NCI-H1092 treated with DMSO at 0.1 percent for 48 hours (cell line): ENCODE measurements at places on chromosomes 13 and 19.

DNA sequence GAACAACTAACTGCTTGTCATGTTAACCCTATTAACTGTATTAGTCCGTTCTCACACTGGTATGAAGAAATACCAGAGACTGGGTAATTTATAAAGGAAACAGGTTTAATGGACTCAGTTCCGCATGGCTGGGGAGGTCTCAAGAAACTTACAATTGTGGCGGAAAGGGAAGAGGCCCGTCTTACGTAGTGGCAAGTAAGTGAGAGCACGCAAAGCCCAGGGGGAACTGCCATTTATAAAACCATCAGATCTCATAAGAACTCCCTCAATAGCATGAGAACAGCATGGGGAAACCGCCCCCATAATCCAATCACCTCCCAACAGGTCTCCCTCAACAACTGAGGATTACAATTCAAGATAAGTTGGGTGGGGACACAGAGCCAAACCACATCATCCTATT is 34.7 kb downstream of the PHF11 start:
- DNase-seq = no peak

- no peak for DNase-seq
Measured at GRCh38 chr19:41302624-41303351, 7.2 kb upstream of the CCDC97 start.

GRCh38 chr13:97495678-97496077 is 61.7 kb downstream of the RAP2A start:
- no peak for DNase-seq

- no peak for DNase-seq
Measured at GRCh38 chr13:113093580-113094409, 11.8 kb upstream of the F7 start.

GRCh38 chr13:37288057-37288720 is 182.7 kb upstream of the CSNK1A1L start:
- no peak for DNase-seq

- DNase-seq = no peak
Measured at GRCh38 chr13:31545616-31546015, 193.7 kb upstream of the RXFP2 start.

DNA sequence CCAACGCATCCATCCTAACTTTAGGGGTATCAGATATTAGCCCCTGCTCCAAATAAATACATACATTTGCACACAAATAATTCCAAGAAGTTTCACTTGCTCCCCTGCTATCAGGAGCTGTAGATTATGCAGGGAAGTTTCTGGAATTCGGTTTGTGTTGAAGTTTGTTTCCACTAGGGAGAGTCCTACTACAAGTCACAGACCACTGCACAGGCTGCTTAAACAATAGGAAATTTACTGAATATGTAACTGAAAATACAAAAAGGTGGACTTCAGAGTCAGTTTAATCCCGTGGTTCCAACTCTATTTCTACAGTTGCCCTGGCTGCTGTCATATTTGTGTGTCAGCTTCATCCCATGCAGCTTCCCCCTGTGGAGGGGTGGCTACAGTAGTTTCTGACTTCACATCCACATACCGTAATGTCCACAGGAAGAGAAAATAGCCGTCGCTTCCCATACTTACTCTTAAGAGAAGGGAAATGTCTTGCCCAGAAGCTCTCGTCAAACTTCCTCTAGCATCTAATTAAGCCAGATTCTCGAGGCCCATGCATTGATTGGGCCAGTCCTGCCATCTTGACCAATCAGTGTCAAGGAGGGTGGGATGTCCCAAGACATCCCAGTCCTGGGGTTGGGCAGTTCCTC is 286.6 kb downstream of the COG6 start:
- DNase-seq = no peak

DNA sequence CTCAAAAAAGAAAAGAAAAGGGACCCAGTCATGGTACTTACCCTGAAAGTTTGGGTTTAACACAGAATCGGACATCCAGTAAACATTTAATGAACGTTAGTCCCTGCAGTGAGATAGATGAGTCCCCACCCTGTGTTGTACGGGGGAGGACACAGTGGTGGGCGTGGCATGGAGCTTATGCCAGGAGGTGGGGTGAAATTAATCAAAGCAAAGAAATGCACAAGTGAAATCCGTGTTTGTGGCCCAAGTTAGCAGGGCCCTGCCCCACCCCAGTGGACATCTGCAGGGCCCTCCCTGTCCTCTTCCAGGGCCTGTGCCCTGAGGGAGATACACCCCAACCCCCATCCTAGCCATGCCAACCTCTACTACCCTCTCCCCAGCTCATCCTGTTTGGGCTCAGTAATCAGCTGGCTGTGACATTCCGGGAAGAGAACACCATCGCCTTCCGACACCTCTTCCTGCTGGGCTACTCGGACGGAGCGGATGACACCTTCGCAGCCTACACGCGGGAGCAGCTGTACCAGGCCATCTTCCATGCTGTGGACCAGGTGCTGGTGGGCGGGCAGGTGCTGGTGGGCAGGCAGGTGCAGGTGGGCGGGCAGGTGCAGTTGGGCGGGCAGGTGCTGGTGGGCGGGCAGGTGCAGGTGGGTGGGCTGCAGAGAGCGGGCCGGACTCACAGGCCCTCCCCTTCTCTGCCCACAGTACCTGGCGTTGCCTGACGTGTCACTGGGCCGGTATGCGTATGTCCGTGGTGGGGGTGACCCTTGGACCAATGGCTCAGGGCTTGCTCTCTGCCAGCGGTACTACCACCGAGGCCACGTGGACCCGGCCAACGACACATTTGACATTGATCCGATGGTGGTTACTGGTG is 3.9 kb downstream of the MCOLN1 start:
- no peak for DNase-seq

DNA sequence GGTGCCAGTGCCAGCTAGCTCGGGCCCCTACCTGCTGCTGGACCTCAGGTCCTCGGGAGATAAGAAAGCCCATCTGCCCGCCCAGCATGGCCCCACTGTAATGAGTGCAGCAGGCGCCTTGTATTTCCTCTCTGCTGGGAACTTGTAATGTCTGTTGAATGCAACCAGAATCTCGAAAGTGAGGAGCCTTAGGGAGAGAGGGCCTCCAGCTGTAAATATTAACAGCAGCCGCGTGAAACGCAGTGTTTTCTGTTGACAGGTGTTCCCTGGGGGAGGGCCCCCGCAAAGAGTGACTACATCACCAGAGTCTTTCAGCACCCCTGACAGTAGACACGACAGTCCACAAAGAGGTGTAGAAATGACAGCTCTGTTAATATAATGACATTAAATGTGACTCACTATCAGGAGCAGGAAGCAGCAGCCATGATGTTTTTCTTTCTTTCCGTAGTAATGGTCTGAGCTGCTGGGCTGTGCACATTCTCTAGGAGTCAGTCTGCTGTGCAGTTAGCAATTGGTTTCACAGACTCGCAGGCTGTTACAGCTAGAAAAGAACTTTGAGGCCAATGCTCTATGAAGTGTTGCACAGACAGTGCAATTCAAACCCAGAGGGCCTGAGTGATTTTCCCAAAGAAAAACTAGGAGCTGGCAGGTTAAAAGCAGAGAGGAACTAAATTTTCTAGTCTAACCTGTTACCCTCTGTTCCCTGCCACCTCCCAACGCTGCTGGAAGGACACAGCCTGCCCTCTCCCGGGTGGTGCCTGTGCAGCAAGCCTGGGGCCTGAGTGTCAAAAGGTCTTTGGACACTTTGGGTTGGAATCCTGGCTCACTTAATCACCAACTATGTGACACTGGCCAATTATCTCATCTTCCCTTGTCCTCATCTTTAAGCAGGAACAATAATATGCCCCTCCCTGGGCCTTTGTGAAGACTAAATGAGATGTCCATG is 58.6 kb upstream of the WASF3 start:
- no peak for DNase-seq

- DNase-seq = no peak
Measured at GRCh38 chr13:76383676-76384461, 502.3 kb downstream of the KCTD12 start.

GRCh38 chr13:44785401-44785800 is 203.9 kb downstream of the NUFIP1 start:
- no peak for DNase-seq

- DNase-seq = no peak
Measured at GRCh38 chr19:34503531-34504272, 22.1 kb downstream of the WTIP start.

GRCh38 chr19:4717191-4717965 is 6.3 kb downstream of the DPP9 start:
- DNase-seq = no peak

DNA sequence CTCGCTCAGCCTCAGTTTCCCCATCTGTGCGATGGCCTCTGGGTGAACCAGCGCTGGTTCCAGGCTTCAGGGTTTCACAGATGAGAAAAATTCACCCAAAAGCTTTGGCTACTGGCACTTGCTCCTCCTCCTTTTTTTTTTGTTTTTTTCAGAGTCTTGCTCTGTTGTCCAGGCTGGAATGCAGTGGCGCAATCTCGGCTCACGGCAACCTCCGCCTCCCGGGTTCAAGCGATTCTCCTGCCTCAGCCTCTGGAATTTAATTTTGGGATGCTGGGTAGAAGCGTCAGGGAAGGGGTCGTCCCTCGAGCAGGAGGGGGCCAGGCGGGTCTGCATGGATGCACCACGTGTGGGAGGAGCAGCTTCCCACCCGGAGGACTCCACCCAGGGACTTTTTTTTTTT is 7.0 kb downstream of the PRSS57 start:
- DNase-seq = no peak

DNA sequence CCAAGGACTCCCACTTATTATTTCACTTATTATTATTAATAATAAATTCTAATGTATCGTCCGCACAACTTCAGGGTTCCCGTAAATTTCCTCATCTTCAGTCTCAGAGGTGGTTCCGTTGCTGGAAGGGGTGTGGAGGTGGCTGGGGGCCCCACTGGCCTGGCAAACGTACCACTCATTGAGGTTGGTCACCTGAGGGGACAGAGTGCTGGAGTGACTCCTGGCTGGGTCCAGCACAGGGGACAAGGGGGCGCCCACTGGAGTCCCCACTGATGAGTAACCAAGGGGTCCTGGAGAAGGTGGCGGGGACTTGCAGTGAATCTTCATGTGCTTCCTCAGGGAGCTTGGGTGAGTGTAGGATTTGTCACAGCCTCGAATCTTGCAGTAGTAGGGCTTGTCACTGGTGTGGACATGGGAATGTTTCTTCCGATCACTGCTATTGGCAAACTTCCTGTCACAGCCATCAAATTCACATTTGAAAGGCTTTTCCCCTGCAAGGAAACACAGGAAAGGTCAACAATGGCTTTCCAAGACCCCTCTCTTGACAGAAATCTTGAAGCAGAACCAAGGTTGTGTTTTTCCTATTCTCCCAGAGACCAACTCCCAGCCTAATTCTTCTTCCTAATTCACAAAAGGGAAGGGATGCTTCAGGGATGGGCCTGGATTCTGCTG is 6.1 kb downstream of the ZIC5 start:
- no peak for DNase-seq

DNA sequence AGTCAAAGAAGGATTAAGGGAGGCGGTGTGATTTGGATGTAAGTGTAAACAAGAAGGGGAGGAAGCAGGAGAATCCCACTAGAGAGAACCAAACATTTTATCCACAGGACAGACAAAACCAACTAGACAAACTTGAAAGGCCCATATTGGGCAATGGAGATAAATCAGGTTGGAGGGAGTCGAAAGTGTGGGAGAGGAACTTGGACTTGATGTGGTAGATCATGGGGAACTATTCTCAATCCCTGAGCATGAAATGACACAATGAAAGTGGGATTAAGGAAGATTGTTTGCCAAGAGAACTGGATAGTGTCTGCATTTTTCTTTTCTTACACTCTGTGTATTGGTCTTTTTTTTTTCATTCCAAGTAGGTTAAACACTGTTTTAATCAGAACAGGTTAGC is 17.9 kb downstream of the GPR183 start:
- no peak for DNase-seq

DNA sequence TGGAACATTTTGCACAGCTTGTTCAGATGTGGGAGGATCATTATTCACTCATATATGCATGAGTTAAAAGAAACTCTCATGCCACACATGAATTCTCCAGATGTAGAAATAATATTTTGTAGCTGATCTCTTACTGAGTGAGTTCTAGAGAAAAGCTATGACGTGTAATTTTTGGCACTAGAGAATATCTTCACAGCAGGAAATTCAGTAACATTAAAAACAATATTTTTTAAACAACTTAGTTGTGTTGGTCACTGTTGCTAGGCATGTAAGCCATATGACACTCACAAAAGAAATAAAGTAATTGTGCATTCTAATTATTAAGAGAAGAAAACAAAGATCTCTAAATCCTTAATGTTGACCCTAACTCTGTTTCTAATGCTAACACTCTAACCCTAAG is 371.4 kb upstream of the SLC10A2 start:
- no peak for DNase-seq

GRCh38 chr13:78977311-78977710 is 318.4 kb upstream of the OBI1 start:
- DNase-seq = no peak

- no peak for DNase-seq
Measured at GRCh38 chr13:66367356-66367755, 862.8 kb downstream of the PCDH9 start.

DNA sequence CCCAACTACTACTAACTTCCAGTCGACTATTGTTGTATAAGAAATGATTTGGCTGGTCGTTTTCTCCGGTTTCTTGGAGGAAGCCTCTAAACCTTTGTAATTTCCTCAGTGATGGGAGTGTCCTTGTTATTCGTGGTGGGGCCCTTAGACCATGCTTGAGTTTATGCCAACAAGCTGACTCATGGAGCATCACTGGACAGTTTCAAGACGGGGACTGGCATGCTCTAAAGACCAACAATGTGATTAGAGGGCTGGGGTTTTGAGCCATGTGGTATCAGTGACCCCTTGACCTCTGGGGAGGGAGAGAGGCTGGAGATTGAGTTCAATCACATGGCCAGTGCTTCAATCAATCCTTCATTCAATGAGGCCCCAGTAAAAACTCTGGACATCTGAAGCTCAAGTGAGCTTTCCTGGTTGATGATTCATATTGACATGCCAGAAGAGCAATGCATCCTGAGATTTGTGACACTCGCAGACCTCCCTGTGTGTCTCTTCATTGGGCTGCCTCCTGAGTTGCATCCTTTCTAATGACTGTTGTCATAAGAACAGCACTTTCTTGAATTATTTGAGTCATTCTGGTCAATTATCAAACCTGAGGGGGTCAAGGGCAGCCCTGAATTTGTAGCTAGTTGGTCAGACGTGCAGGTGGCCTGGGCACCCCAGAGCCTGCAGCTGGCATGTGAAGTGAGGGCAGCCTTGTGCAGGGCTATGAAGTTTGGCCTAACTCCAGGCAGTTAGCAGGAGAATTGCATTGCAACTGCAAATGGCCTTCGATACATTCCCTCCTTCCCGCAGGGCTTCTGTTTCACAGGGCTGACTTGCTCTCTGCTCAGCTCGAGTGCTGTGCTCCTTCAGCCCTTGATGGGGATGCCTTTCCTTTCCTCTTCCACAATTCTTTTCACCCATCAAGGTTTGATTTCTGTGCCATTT is 246.5 kb downstream of the FGF9 start:
- no peak for DNase-seq

- DNase-seq = no peak
Measured at GRCh38 chr19:13827656-13828055, 32.4 kb downstream of the ZSWIM4 start.
